H1 (cell line): ENCODE measurements at places on chromosomes 3 and 15.

DNA sequence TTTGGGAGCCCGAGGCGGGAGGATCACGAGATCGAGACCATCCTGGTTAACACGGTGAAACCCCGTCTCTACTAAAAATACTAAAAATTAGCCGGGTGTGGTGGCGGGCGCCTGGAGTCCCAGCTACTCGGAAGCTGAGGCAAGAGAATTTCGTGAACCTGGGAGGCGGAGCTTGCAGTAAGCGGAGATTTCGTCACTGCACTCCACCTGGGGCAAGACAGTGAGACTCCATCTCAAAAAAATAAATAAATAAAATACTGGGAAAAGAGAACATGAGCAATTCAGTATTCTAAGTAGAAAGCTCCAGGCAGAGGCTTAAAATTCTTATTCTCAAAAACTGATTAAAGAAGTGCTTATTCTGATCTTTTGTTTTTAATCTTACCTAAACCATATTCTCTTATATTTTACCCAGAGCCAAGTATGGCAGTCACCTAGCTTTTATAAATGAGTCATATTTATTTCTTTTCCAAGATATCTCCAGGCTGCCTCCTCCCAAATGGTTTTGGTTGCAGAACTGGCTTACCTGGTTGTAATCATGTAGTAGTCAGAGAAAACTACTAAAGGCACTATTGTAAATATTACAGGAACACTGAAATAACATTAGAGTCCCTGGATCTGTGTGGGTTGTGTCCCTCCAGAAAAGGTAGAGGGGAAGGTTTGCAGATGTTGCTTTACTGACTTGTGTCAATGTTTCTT lies 45.8 kb upstream of the DYNC1LI1 start:
- DNase-seq, result no peak

DNA sequence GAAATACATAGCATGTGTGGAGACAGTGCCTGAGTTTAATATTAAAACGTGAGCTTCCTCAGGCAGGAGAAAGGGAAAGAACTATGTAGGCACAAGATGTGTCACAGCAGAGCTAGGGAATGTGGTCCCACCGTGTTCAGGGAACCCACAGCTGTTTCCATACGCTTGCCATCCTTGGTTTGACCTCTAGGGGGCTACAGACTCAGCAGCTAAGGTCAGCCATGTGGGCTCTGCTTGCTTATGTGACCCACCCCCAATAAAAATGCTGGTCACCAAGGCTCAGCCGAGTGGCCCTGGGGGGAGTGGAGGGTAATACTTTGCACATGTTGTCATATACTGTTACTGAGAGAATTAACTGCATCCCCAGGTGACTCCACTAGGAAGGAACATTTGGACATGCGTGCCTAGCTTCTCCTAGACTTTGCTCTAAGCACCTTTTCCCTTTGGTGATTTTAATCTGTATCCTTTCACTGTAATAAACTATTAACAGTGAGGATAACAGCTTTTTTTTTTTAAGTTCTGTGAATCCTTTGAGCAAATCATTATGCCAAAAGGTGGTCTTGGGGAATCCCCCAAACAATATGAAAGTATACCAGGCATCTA lies 3.3 kb downstream of the TUBGCP5 start:
- DNase-seq, result peak; percentile 86

DNA sequence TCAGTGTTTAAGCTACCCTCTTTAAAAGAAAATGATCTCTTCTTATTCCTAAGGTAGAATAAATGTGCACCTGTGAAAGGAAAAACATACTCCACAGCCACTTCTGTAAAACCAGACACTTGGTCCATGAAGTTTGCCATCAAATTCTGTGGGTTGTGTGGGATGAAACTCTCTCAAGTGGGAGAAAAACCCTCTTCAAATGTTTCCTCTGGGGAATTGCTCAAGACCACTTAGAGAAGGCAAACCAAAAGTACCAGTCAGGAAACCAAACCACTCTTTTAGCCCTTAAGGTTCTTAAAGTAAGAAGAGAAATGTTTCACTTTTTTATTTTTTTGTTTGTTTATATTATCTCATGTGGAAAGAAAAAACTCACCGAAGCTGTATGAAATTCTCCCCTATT lies 1.2 kb downstream of the COL8A1 start:
- no peak for DNase-seq

GRCh38 chr3:14346191-14346590 lies 56.2 kb upstream of the SLC6A6 start:
- DNase-seq, result no peak

GRCh38 chr3:64918989-64919388 lies 231.2 kb upstream of the ADAMTS9 start:
- DNase-seq, result no peak

GRCh38 chr15:74307827-74308811 lies 59.3 kb downstream of the CYP11A1 start:
- peak; percentile 74 for DNase-seq

- DNase-seq, result no peak
Measured at GRCh38 chr3:4222574-4223175, 80.5 kb upstream of the SETMAR start.
